Left renal pelvis (tissue), 4 donors: ENCODE measurements at places on chromosomes 4 and X. TPM values are rescaled to one million over a fixed set of nuclear protein-coding genes. Genes with fewer than 3 reads are reported as not detected.

FGA gene
- polyA plus RNA-seq: 1.2 TPM

CXCL6 gene
- polyA plus RNA-seq: not detected

OTOP1 gene
- polyA plus RNA-seq: not detected

FGFBP2 gene
- not detected for polyA plus RNA-seq

ASB12 gene
- 0.59 TPM for polyA plus RNA-seq

FGD1 gene
- polyA plus RNA-seq: 18.4 TPM

NEXMIF gene
- 10.8 TPM for polyA plus RNA-seq
